A549 (cell line): ENCODE measurements at places on chromosomes 7 and 10.

DNA sequence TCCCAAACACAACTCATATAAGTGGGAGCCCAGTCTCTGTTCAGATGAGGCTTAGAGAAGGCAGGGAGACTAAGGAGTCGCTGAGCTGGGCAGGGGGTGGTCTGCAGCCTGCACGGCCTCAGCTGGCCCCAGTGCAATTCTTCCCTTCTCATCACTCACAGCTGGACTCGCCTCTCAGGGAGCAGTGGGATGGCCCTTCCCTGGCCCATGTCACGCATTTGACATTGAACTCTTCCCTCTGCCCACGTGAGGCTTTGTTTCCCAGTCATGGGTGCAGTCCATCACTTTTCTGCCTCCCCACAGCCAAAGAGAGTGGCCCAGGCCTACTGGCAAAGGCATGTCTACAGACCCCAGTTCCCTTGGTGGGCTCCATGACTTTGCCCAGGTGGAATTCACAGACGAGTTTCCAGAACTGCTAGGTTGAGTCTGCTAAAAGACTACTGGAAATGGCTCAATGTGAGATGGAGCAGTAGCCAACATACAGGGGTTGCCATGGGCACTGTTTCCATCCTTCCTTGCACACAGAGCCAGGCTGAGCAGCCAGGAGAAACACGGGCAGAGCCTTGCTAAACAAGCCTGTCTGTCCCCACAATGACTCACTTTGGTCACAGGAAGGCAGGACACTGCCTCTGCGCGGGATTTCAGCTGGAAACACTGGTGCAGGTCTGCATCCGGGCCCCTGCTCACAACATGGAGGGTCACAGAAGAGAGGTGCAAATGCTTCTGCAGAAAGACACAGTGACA is 90.1 kb downstream of the OAT start:
- DNase-seq: no peak

- DNase-seq: peak; percentile 84
Measured at GRCh38 chr10:25059990-25060389, 43.6 kb downstream of the THNSL1 start.

DNA sequence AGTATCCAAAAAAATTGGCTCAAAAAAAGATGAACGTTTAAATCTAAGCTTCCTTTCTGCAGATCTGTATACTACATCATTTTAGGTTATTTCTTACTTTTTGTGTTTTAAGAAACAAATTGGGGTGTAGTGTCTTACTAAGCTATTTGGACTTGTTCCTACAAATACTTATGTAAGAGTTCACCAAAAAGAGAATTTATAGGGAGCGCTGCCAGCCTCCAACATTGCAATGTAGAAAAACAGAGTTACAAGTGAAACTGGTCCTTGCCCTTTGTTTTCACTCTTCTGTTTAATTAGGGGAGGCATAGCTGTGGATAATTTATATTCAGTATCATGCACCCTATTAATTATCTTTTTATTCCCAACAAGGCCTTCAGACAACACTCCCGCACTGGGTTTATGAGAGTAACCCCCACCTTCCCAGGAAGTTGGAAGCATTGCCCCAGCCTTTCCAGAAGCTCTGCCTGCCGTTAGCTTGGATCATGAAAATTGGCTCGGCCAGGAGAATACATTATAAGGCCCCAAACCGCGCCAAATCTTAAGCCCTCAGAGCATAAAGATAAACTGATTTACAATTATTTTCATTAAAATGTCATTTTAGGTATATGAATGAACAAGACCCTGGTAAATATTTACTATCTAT is 261.8 kb upstream of the KLF6 start:
- DNase-seq: no peak

DNA sequence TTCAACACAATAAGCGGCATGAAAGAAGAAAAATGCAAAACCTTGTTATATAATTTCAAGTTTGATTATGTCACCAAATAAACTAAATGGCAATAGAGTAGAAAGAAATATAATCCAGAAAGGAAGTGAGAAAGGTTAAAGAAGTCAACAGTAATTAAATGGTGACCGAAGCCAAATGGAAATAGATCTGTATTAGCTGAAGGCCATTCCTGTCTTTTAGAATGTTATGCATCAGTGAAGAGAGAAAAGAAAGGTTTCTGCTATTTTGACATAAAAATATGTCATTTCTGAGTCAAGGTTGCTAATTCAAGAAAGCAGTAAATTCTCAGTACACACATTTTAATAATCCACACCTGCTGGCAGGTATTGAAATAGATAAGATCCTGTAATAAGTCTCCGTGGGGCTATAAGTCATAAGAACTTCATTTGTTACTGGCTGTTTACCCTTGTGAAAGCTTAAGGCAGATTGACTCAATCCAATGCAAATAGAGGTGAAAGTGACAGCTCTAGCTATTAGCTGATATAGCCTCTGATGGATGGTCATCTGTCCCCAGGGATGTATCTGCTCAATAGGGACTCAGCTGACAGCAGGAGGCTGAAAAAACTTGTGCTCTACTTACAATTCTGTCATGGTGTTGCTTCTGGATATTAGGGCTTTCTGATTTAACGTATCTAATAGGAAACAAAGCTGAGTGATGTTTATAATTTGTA is 152.1 kb downstream of the FZD1 start:
- DNase-seq: no peak

DNA sequence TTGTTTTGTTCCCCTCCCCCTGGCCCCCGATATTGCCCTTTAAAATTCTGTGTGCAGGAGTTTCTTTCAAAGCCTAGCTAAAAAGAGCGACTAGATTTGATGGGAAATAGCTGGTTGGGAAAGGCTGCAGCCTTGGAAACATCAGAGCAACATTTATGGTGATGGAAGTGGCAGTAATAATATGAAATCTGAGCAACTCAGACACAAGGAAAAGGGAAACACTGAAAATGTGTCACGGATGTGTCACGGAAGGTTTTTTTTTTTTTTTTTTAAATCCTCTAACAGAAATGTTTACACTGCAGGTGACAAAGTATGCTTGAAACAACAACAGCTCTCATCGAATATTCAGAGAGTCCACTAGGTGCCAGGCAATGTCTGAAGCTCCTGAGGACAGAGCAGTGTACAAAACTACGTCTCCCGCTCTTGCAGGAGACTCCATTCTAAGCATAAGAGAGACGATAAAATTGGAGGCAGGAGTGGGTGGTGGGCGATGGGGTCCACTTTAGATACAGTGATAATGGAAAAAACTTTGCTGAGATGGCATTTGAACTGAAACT is 143.0 kb downstream of the RSU1 start:
- no peak for DNase-seq

DNA sequence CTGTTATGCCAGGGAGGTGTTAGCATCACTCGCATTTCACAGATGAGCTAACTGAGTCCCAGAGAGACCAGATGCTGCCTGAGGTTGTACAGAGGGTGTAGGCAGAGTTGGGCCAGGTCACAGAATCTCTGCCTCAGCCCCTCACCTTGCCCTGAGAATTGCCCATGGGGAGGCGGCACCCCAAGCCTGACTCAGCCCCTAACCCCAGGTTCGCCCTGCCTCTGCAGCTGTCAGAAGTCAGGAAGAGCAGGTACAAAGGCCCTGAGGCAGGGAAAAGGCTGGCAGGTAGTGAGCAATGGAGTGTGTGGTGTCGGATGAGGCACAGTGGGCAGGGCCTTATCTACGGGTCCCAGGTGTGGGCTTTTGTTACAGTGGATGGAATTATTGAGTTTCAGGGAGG is 79.4 kb downstream of the MYL10 start:
- no peak for DNase-seq

GRCh38 chr10:7205656-7206055 is 205.2 kb downstream of the SFMBT2 start:
- no peak for DNase-seq

GRCh38 chr10:26540601-26541000 is 102.5 kb downstream of the APBB1IP start:
- no peak for DNase-seq

DNA sequence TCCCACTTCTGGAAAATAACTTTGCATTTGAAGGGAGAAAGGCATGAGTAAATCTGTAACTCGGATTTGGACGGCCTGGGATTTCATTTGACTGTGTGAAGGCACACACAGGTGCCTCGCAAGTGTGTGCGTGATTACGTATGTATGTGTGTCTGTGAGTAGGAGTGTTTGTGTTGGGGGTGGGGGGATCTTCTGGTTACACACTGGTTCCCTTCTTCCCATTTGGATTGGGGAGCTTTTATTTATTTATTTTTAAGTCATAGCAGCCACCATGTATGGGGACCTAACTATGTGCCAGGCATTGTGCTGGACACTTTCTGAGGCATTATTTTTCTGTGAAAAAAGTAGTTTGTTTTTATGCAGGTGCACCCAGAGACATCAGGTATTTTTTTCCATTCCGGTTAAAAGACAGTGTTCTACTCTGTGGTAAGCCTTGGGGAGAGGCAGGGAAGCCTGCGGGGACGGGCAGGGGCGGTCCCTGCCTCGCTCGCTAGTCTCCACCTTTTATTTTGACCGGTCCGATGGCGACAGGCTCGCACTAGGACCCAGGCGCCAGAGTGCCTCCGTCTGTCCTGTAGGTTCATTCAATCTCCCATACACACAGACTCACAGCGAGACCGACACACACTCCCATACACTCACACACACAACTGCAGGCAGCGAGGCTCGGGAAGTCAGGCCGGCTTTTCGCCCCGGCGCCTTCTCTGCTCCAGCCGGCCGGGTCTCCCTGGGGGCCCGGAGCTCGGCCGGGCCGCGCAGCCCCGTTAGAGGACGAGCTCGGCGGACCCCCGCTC is at the start of gene MXI1:
MXI1 (plus strand) TSS at position 595 of the 794 bp plus-strand sequence. CDS start 204 bp downstream, outside the sequence.
- DNase-seq: peak; percentile 92

DNA sequence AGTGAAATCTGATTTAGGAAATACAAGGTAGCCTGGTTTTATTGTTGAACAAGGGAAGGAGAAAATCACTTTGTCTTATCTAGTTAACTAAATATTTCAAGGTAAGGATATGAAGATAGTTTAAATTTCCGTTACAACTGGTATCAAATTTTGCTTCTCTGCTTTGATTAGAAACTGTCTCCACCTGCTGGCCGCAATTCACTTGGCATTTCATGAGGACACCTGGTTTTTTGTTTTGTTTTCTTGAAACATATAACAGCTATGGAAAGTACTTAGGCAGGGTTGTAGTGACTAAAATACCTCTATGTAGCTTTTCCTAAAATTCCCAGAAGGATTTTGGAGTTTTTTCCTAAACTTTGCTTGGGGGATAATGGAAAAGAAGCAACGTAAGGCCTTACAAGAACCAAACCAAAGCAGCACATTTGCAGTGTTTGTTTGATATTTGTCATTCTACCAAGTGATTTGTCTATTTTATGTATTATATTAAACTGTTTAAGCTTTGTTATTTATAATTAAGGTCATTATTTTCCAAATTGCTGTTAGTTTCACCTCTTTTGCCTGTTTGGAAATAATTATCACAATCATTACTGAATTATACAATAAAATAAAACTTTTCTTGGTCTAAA is 73.6 kb downstream of the AHCYL2 start:
- peak; percentile 49 for DNase-seq

GRCh38 chr10:30412901-30413300 is 21.1 kb upstream of the MAP3K8 start:
- no peak for DNase-seq

- no peak for DNase-seq
Measured at GRCh38 chr7:148828965-148829364, 55.1 kb downstream of the EZH2 start.

DNA sequence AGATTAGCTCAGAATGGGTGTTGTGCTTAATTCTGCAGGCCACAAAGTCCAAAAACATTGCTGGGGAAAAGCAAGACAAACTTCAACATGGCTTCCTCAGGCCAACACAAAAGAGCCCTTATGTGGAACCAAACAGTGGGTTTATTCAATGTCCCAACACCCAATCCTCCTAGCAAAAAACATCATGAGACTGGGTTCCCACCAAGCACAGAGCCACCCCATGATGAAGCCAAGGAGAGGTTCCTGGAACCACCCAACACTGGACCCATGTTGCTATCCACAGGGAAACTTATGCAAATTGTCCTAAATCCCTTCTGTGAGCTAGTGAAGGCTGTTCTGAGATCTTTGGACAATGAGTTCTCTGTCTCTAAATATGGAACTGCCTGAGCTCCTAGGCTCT is 24.0 kb downstream of the SLC25A13 start:
- DNase-seq: no peak

DNA sequence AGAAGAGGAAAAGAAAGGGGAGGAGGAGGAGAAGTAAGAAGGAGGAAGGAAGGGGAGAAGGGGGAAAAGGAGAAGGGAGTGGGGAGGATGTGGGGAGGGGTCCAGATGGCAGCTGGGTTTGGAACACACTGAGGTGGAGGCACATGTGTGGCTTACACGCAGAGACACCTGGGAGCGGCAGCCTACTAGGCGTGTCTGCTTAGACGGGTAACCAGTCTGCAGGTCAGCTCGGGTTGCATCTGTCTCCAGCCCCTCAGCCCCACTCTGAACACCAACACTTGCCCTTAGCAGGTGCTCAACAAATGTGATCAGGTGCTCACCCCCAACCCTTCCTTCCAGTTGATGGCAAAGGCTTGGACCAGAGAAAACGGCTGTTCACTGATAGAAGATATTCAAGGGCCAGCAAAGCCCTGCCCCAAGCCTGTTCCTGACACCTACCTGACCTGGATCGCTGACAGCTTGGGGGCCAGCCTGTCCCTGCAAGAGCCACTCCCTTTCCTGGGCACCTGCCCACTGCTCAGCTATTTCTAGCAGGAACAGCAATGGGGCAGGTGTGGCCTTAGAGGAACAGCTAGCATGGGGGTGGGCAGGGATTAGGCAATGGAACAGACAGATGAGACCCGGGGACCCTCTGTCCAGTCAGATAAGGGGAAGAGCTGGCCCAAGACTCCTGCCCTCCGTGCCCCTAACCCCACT is 70.5 kb downstream of the SH3PXD2A start:
- no peak for DNase-seq

DNA sequence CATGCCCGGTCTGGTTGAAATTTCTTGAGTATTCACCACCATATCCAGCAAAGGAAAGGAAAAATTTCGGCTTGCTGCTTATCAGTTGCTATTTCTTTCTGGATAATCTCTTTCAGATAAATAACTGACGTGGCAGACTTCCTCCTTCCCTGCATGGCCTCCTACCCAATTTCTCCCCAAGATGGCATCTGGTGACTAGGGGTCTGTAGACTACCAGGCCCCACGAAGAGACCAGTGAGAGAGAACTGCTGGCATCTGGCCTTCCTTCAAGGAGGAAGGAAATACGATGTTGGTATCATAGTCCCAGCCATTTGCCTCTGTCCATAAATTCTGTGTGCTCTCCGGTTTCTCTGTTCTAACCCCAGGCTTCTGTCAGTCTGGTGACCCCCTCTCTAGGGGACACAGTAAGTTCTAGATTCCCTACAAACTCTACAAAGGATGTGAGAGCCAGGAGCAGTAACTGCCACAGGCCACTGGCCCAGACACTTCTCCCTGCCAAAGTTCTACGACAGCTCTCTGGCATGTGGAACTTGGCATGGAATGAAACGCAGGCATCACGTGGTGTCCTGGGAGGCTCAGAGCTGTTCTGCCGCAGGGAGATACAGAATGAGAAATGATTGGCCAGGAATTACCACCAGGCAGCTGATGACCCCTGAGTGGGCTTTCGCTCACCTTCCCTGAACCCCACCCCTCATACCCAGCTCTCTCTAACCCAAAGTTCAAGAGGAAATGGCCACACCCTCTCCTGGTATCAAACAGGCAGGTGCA is 30.0 kb upstream of the MSRB2 start:
- DNase-seq: peak; percentile 36

- DNase-seq: no peak
Measured at GRCh38 chr10:8065651-8066050, 11.2 kb downstream of the GATA3 start.
